Panc1 (cell line): ENCODE measurements at places on chromosomes 16 and 17.
A peak's percentile ranks its signal among the peaks of the same experiment; 100 is the strongest.

DNA sequence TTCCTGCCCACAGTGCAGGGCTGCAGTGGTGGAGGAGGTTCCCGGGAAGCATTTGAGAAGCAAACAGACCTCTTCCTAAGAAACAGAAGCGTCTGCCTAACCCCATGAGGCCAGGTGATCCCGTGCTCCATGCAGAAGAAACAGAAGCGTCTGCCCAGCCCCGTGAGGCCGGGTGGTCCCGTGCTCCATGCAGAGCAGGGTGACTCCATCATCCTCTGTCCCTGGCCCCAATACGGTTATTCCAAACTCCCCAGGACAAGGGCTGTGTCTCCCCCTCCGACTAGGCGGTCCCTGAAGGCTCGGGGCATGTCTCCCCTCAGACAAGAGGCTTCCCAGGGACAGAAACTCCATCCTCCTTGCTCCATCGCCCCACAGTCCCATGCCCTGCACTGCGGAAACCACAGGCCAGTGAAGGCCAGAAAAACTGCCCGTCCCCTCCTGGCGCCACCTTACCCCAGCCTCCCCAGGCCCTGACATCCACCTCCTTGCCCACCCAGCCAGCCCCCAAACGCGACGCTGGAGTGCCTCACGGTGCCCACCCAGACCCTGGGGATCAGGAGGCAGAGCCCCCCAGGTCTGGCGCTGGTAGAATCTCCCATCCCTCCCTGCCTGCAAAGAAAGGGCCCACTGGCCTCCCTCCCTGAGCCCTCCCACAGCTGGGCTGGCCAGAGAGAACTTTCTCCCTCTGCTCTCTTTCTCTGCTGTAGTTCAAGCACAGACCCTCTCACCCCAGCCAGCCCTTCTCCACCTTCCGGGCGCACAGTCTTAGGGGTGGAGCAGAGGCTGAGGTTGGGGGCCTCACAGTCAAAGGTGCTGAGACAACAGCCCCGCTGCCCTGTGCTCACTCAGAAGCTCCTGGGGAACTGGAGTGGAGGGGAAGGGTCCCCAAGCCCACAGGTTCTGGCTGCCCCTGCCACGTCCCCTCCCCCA is 30.6 kb upstream of the KRT17 start:
- DNase-seq: no peak

DNA sequence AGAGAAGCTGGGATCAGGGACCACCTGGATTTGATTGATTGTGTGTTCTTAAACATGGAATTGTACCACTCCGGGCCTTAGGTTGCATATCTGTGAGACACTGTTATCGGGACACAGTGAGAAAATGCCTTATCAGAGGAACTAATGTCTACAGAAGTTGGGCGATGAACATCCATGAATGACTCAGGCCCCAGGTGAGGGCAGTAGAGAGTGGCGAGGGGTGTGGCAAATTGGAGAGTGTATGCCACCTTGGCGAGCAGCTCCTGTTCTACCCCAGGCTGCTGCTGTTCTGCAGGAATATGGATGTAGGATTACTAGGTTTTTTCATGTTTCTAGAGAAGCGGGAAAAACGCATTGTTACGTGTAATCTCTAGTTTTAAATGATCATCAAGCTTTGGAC is 38.8 kb downstream of the CLEC16A start:
- no peak for DNase-seq

DNA sequence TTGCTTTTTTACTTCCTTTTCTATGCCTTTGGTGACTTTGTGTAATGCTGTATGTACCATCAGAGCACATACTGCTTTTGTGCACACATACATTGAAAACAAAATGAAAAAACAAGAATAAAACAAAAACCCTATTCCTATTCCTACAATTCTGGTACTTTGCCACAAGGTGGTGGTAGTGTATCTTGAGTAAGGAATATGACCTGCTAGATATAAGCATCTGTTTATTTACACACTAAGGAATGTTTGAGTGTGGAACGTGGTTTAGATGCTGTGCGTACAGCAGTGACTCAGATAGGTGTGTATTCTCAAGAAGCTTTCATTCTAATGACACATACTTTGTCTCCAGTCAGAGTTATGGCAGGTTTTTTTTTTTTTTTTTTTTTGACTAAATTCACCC is 606.2 kb downstream of the WWOX start:
- peak; percentile 2 for DNase-seq

- no peak for DNase-seq
These were observed 22.6 kb upstream of the HAPSTR1 start for GRCh38 chr16:9068886-9069285.
